T-helper 9 cell (primary cell): ENCODE measurements at places on chromosomes 5 and 9.

- no peak for DNase-seq
Observed at GRCh38 chr9:89648247-89649000, 43.6 kb downstream of the GADD45G start.

GRCh38 chr9:2613730-2614271, 7.8 kb upstream of the VLDLR start:
- no peak for DNase-seq

DNA sequence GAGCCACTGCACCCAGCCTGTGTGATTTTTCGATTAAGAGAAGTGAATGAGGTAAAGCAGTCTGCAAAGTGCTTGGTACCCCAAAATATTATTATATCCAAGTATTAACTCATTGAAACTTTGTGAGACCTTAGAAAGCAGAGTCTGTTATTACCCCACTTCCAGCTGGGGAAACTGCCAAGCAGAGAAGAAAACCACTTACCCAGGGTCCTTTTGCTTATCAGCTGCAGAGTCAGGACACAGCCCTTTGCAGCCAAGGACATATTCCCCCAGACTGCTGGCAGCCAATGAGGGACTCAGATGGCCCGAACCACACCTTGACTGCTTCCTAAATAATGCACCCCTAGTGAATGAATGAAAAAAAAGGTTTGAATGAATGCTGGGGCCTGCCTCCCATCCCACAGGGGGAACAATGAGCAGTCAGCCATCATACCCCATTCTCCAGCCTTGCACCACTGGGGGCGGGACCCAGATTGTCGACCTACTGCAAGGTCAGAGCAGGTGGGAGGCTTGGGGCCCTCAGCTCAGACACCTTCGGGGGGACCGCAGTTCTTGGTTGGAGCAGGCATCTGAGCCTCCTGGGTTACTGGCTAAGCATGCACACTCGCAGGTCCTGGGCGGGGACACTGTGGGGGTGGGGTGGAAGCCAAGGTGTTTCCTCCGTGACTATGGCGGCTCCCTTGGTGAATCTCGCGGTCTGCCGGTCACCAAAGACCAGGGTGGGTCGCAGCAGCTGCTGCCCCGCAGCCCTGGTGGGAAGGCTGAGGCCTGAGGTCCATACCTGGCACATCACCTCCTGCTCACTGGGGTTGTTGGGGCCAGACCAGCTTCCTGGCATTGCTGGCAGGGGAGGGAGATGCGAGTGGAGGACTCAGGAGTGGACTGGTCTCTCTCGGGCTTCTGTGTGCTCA, 29.7 kb downstream of the PRRT1B start:
- DNase-seq: no peak

- no peak for DNase-seq
Observed at GRCh38 chr9:121930956-121931355, 162.2 kb downstream of the TTLL11 start.

- DNase-seq: no peak
Observed at GRCh38 chr5:74542482-74542881, 98.0 kb downstream of the ENC1 start.

- DNase-seq: no peak
Observed at GRCh38 chr5:179215576-179215975, 129.7 kb downstream of the ADAMTS2 start.

DNA sequence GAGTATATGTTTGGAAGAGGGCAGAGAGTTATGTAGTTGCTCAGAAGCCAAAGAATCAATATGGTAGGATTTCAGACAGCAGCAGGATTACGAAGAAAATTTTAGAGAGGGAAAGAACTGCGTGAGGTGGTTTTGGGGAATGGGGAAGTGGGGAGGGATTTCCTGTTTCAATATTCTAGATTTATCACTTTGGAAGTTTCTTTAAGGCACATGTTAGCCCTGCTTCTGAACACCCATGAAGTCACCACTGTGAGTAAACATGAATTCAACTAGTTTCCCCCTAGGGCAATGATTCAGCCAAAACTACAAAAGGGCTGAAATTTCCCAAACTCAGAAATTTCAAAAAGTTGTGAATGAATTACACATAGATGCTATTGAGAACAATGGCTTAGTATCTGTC, 132.2 kb downstream of the EBF1 start:
- DNase-seq: no peak

DNA sequence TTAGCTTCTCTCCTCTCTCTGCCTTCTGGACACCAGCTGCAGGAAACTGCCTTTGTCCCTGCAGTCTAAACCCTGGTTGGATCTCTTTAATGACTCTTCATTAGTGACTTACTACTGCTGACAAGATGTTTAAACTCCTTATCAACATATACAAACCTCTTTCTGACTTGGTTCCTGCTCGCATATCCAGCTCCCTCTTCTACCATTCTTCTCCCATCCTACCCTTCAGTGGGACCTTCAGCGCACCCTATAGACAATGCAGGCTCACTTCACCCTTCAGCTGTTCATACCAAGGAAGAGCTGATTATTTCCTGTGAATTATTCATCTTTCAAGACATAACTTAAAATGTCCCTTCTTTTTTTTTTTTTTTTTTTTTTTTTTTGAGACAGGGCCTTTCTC, 436.5 kb downstream of the KIAA0825 start:
- no peak for DNase-seq

GRCh38 chr9:119596703-119597102, 227.5 kb upstream of the BRINP1 start:
- no peak for DNase-seq

DNA sequence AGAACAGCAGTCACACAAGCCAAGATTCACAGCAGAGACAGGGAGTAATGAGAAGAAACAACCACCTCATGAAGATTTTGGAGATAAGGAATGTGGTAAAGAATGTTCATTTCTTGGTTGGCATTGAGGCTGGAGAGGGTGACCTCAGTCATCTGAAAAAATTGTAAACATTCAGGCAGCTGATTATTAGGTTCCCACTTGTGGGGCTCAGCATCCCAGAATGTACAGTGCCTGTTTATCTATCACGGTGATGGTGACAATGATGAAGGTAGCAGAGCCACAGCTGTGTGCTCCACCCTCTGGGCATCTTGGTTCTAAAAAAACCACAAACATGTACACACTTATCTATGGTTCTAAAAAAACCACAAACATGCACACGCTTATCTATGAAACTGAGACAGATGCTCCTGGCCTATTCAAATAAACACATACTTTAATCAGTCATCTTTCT, 143.9 kb upstream of the MOCS2 start:
- DNase-seq: no peak

DNA sequence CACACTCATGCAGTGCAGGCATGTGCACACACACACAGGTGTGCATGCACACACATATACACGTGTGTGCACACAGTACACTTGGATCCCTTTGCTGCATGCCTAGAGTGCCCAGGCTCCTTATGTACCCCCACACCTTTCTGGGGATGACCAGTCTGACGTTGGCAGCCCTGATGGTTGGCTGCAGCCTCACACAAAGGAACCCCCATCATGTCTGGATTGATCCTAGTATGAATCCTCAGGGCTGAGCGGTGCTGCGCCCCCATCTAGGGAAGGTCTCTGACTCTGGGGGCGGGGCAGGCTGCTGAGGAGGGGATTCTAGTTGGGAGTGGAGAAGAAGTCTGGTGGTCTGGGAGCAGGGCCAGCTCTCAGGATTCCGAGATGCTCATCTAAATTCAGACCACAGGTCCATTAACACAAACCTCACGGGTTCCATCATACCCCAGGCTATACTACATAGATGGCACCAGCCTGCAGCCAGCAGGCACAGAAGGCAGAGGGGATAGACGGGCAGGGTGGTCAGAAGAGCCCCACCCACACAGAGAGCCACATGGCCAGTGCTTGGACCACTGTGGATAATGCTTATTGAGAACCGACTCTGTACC, 50.5 kb upstream of the OLFM1 start:
- no peak for DNase-seq

GRCh38 chr9:70832492-70832891, 288.9 kb downstream of the TRPM3 start:
- no peak for DNase-seq

- no peak for DNase-seq
Observed at GRCh38 chr5:133831491-133832224, 136.8 kb downstream of the C5orf15 start.

- DNase-seq: no peak
Observed at GRCh38 chr5:138775034-138775433, 21.8 kb downstream of the CTNNA1 start.

GRCh38 chr5:79499640-79500273, 14.2 kb downstream of the HOMER1 start:
- DNase-seq: no peak

DNA sequence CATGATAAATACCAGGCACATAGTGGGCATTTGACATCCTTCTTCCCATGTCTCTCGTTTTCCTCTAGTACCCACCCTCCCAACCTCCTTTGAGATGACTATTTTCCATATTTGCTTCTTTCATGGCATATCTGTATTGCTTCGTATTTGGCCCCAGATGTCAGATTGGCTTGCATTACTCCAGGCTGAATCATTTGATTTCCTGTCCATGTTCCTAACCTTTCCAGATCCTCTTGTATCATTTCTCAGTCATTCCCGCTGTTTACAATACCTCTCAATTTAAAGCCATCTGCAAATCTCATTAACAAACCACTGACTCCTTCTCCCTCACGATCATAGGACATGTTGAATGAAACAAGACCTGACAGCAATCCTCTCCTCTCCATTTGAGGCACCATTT, 19.9 kb downstream of the MTX3 start:
- no peak for DNase-seq

DNA sequence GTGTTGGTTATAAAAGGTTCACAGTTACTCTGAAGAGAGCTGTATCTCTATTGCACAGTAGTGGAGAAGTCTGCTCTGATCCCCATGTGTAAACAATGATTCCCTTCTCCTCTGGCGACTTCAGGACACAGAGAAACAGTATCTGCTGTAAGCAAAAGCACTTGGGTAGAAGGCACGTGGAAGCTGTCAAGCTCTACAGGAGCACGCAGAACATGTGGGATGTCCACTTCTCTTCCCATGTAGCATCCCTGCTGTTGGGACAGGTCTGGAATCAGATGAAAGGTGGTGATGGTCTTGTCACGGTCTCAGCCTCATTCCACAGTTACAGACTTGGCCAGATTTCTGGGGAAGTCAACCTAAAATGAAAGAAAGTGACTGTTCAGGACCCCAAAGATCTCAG, 9.4 kb upstream of the MAPK9 start:
- DNase-seq: no peak

- DNase-seq: no peak
Observed at GRCh38 chr9:70639853-70640814, 225.7 kb upstream of the KLF9 start.

DNA sequence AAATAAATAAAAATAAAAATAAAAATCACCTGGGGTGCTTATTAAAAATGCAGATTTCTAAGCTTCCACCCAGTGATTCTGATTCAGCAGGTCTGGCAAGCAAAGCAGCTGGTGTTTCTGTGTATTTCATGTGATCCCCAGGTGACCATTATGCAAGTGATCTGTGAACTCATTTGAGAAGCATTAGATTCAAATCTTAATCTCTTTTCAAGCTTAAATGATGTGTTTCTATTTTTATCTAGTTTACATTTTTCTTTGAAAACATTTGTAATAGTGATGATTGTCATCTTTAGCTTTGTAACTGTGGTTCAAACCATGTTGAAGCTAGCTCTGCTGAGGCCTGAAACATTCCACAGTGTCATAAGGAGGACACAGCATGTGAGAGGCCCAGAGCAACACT, 804.8 kb upstream of the ZNF608 start:
- DNase-seq: no peak

DNA sequence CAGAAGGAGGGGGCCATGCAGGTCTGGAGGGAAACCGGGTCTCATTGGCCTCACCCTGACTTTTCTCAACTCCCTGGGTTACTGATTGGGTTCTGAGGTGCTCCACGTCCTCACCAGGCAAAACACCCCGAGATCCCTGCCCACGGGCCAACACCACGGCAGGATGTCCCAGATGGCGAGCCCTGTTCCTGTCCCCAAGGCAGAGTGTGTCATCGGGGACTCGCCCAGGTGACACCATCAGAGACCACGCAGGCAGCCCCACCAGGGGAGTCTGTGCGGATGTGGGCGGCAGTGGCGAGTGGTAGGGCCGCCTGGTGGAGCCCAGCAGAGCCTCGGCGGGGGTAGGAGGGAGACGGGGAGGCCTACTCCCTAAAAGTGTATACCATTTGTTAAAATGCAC, 59.0 kb upstream of the UBAC1 start:
- no peak for DNase-seq

DNA sequence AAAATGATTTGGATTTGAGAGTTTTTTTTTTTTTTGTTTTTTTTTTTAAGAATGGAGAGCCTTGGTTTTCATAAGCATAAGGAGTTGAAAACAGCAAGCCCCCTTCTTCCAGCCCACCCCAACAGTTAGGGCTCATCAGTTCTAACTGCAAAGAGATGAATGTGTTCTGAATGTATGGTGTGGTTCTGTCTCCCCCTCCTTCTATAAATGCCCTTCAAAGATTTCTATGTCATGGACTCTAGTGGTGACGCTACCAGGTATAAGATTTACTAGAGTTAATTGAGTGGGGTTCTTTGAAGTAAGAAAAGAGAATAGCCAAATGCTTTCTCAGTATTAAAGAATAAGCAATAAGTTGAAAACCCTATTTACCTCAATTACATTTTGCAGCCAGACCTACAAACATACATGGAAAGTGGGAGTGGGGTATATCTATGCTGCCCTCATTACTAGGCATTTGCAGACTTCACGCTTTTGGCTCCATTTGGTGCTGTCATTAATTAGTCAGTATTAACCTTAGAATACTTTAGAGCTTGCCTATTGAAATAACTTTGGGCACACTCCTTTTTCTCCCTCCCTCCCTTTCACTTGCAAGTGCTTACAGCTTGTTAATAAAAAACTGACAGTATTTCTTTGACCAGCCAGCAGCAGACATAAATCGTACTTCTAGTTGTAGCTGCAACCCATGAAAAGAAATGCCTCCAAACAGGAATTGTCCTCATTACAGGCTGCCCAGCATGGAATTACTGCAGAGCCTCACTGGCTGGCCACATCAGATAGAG, 667.2 kb upstream of the ZNF608 start:
- DNase-seq: no peak

- DNase-seq: no peak
Observed at GRCh38 chr9:111676116-111676515, 14.7 kb downstream of the GNG10 start.

- DNase-seq: no peak
Observed at GRCh38 chr5:154196955-154197652, 6.6 kb downstream of the GALNT10 start.

- no peak for DNase-seq
Observed at GRCh38 chr5:172565455-172565854, 75.6 kb upstream of the NEURL1B start.

GRCh38 chr9:99590840-99591239, 230.8 kb upstream of the NR4A3 start:
- DNase-seq: no peak
